K562 (cell line): ENCODE measurements at places on chromosomes 11 and 22.
A peak's percentile ranks its signal among the peaks of the same experiment; 100 is the strongest.

DNA sequence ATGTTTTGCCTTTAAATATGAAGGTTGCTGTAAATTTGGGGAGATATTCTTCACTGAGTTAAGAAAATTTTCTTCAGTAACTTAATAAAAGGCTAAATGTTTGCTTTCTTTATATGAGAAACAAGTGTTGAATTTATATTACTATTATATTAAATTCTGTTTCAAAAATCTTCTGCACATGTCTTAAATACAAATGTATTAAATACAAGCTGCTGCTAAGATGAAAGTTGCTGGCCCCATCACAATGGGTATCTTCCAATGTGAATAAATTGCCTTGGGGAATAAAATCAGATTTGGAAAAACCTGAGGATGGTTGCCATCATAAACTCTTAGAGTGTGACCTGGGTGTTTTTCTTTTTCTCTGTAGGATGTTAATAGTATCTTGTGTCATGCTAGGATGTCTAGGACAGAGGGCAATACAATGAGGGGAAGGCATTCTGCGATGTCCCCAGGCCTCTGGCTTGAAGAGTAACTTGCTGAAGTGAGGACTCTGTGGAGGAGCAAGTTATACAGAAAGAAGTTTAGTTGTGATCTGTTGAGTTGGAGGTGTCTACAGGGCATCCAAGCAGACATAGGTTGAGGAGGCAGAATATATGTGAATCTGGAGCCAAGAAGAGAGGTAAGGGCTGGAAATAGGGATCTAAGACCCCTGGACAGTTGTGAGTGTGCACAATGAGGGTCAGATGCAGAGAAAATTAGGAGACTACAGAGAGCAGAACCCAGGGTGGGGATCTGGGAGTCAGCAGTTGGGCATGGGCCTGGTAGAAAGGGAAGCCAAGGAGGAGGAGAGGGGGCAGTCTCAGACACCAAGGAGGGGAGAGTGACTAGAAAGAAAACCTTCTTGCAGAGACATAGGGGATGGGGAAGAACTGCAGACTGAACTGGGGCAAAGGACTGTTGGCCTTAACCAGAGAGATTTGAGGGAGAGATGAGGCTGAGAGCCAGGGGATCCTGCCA lies 4.8 kb downstream of the IGLL5 start:
- peak; percentile 60 for DNase-seq

DNA sequence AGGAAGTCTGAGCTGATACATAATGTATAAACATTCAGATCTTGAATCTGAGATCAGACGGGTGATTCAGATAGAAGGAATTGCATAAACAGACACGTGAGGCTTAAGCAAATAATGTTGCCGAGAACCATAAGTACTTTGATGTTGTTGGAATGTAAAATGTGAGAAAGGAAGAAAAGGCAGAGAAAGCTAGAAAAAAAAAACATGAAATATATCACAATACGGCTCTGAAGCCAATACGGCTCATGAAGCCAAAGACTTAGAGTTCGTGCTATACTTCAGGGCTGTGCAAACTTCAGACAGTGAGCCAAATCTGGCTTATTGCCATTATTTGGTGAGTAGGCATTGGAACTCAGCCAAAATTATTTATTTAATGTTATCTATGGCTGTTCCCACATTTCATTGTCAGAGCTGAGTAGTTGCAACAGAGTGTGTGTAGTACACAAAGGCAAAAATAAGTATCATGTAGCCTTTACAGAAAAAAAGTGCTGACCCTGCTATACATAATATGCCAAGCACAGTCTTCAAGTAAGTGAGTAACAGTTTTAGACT lies 673.3 kb downstream of the CNTN5 start:
- no peak for DNase-seq

GRCh38 chr11:69495441-69496201 lies 14.2 kb downstream of the LINC01488 start:
- no peak for DNase-seq

GRCh38 chr22:41380993-41381328 lies 781 bp upstream of the TEF start:
- DNase-seq: no peak

DNA sequence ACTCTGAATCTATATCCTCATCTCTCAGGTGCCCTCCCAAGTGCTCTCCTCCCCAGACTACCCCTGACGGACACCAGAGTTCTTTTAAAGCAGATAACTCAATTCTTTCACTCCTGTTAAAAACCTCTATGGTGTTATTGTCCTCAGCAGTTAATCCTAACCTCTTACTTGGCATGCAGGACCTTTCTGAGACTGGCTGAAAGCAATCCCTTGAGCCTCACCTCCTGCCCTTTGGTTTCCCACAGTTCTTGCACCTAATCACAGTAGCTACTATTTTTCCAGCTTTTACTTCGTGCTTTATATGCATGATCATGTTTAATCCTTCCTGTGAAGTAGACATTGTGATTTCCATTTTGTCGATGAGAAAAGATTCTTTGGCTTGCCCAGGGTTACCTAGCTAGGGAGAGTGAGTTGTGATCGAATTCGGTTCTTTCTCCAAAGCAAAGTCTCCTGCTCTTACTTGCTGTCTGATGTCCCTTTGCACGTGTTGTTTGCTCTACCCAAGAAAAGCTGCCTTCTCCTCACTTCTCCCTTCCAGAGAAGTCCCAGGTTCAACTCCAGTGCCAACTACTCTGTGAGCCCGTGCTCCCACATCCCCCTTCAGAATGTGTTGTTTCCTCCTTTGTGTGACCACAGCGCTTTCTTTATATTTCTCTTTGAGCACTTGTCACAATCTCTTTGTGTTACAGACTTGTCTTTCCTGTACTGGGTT lies 2.1 kb downstream of the UBE2L3 start:
- peak; percentile 49 for DNase-seq

DNA sequence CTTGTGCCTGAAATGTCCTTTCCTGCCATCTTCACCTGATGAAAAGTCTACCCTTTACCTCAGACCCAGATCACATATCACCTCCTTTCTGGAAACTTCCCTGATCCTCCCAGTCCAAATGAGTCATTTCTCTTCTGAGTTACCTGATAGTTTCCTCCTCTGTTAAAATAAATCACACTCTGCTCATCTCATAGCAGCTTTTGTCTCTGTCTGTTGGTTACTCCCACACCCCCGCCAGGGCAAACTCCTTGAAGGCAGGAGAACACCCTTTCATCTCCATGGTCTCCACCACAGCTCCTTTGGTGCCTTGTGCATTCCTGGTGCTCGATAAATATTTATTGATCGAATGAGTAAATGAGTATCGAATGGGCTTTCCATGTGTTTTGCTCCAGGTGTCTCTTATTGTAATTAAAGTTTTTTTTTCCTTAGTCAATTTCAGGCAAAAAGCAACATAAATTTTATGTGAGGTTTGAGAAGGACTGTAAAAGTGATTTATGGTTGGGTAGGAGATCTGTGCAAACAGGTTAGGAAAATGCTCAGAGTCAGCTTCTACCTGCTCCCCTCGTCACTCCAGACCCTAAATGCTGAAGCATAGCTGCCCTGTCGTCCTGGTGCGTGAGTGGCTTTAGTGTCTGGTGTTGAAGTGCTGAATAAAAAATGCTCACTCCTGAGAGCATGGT lies 178.2 kb downstream of the GRIK4 start:
- DNase-seq: no peak

- no peak for DNase-seq
Observed at GRCh38 chr11:78685156-78685555, 110.5 kb upstream of the NARS2 start.

DNA sequence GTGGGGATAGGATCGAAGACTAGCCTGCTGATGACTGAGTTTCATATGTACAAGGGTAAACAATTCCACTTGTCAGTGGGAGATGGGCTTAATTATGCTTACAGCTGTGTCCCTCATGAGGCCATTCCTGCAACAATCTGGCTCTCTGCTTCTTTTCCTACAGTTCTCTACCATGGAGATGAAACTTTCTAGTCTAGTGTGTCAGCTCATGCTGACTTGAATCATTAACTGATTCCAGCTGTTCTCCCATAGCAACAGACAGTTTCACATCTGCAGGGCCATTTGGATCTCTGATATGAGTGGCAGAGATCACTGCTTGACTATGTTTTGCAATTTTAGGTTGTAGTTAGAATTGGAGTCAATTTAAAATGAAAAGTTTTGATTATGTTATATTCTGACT lies 1251.7 kb upstream of the RAG2 start:
- no peak for DNase-seq
